ENCODE measurements at places on chromosomes 1 and 21.

DNA sequence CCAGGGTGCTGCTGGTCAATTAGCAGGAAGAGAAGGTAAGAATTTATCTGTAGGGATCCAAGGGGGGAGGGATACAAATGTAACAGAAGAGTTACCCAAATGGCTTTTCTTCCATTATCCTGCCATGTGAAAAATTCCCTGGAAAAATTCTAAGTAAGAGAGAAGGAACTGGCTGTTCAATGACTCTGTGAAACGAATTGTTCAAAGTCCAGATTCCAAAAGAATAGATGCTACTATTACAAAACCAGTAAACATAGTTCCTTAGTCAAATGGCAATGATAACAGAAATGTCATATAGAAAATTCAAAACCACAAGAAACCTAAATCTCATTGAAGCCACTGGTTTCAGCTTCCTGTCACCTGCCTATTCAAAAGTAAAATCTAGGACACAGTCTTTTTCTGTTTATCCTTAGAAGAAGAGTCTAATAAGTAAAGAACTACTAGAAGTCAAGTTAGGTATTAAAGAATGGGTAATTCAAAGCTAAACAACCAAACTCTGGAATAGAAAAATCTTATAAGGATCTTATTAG lies 102.6 kb downstream of the ZNF644 start:
- no peak for DNase-seq

DNA sequence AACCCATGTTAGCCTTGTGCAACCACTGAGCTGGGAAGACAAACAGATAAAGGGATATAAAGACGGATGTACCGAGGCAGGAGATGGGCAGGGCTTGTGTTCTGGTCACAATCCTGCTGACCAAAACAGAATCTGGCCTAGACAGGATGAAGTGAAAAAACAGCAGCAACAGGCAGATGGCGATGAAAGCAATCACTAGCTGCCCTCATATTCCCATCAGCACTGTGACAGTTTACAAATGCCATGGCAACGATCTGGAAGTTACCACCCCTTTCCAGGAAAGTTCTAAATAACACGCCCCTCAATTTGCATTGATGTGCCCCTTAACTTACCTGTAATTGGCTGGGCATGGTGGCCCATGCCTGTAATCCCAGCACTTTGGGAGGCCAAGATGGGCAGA lies 40.6 kb upstream of the CD46 start:
- no peak for DNase-seq

- DNase-seq, result no peak
These were observed 45.2 kb upstream of the PSEN2 start for GRCh38 chr1:226825037-226825745.

GRCh38 chr1:244104309-244105060 lies 53.4 kb downstream of the ZBTB18 start:
- DNase-seq, result peak; percentile 37

DNA sequence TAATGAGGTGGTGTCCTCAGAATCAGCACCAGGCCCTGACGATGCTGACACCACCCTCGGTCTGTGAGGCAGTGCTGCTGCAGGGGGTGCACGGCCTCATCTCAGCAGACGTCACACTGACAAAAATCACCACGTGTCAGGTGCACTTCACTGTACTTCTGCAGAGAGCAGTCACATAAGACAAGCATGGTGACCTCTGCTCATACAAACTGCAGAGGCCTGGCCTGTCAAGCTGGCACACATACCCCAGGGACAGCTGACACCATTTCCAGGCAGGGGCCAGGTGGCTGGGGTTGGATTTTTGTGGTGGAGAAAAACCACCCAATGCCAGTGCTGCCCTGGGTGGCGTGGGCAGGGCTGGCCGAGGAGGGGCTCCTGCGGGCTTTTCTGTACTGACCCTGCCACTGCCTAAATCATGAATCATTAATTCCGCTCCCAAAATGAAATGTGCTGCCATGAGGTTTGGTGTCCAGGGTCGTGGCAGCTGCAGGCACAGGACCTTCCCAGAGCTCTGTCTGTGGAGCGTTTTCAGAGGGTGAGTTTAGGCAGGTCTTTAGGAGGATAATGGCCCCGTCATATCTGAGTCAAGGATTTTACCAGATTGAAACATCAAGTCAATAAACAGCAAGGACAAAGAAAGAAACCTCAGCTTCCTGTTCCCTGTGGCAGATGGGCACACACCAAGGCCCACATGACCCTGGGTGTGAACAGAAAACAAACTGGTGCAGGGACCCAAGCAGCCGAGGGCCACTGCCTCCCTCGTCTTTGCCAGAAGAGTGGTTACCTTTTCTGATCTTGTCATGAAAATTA lies 33.4 kb upstream of the GPR153 start:
- DNase-seq, result no peak

DNA sequence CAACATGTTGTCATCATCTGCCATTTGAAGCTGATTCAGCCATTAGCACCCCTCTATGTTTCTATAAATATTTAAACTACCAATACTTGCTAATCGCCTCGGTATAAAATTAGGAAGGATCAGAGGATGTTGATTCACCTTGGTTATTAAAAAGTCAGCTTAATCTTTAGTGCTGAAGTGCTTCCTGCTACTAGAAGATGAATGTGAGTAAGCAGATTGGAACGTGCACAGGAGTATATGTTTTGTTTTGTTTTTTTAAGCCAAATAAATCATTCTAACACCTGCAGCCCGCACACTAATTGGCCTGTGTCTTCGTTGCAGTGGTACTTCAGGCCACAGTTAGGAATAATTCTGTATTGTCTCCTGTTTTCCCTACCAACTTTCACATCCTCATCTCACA lies 485.7 kb downstream of the AJAP1 start:
- DNase-seq, result no peak

GRCh38 chr1:22710701-22711049 lies at the start of gene EPHB2:
TSS of gene EPHB2 (plus strand) at chr1:22710839. CDS start at chr1:22710983, 144 bp downstream.
- DNase-seq, result no peak

GRCh38 chr21:31879241-31879650 lies 6.4 kb downstream of the HUNK start:
- no peak for DNase-seq

- DNase-seq, result peak; percentile 46
These were observed 862.8 kb downstream of the KCNT2 start for GRCh38 chr1:195745189-195746010.

DNA sequence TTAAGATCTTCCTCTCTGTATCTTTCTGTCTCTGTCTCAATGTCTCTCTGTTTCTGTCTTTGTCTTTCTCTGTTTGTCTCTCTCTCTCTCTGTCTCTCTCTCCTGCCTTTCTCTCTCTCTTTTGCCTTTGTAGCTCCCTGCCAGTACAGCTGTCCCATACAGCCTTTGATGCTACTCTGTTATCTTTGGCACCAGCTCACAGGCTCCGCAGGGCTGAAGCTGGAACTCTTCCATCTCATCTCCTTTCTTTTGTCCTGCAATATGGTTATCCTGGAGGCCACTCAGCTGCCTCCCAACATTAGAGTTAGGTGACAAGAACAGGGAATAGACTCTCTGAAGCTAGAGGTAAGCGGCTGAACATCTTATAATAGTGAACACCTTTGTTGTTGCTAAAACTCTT lies 354.3 kb upstream of the NEGR1 start:
- DNase-seq, result no peak

GRCh38 chr1:26581287-26581651 lies 51.7 kb downstream of the RPS6KA1 start:
- no peak for DNase-seq

DNA sequence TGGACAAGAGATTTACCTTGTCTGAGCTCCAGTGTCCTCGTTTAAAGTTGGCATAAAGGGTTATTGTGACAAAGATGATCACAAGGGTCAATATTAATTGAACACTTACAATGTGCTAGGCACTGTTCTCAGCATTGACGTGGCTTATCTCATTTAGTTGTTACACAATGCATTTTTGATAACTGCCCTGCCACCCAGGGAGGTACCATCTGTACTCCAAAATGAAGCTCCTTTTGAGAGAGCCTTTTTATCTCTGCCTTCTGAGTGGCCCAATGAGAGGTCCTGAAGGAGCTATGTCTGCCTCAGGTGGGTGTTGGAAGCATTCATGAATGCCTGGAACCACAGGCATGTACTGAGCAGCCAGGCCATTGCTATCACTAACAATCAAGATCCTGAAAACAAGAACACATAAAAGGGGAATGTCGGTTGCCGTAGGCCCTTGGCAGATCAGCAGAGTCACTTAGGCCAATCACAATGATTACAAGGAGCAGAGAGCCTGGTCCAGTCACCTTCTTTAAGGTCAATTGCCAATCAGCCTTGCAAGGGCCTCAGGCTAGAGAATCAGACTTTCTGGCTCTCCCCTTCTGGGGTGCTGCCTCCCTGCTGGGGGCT lies 78.5 kb downstream of the NMNAT2 start:
- no peak for DNase-seq

DNA sequence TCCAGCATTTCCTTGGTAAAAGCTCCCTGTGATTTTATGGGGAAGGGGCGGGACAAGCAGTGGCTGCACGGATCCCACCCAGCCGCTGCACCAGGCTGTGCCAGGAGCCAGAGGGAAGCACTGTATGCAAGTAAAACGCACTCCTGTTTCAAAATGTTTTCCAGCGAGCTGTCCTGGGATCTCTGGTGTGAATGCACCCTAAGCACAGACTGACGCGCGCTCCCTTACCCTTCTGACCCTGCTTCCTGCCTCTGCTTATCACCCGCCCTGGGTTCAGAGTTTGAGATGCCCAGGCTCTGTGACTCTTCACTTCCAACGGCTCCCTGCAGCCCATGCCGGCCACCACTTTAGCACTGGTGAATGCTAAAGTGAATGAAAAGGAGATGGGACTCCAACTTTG lies 131.2 kb downstream of the RHOU start:
- DNase-seq, result no peak

DNA sequence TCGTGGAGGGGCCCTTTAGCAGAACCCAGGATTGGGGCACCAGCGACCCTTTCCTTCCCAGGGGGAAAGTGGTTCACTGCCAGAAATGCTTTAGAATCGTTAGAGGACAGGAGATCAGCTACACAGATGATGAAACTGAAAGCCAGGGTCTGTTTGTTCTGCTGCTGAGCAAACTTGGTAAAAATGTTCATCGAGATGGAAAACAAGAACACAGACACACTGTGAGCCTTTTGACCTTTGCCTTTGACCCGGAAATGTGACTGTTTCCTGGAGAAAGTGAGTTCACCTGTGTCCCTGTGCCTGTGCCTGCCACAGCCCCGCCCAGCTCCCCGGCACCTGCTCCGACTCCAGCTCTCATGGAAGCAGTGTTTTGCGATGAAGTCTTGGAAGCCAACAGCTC lies 234.3 kb downstream of the CAMTA1 start:
- no peak for DNase-seq

- DNase-seq, result peak; percentile 88
These were observed 4.0 kb downstream of the GLMP start for GRCh38 chr1:156291226-156292061.

DNA sequence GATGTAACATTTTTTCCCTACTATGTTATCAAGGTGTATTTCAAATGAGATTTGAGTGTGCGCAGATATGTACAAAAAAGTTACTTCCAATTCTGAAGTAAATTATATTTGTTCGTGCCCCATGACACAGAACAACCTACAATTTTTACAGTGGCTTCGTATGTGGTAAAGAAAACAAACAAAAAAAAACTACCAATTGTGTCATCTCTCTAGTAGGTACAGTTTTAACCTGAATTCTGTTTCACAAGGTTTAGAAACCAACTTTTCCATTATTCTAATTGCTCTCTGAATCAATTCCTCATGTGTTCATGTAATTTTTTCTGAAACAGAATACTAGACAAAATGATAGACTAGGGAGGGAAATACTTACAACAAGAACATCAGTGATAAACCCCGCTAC lies 7.4 kb downstream of the SCAF4 start:
- DNase-seq, result no peak

DNA sequence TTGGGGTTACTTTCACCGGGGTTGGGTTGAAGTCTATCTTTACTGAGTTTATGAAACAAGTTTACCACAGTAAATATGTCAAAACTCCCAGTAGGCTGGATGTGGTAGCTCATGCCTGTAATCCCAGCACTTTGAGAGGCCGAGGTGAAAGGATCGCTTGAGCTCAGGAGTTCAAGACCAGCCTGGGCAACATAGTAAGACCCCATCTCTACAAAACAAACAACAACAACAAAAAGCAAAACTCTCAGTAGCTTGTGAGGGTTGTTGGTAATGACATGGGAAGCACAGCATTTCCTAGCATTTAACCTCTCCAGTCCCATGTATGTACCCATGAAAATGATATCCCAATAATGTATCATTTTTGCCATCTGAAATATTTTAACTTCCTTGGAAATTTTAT lies 34.7 kb downstream of the GJA5 start:
- DNase-seq, result no peak

GRCh38 chr1:30229960-30230359 lies 493.4 kb downstream of the MATN1 start:
- DNase-seq, result no peak

DNA sequence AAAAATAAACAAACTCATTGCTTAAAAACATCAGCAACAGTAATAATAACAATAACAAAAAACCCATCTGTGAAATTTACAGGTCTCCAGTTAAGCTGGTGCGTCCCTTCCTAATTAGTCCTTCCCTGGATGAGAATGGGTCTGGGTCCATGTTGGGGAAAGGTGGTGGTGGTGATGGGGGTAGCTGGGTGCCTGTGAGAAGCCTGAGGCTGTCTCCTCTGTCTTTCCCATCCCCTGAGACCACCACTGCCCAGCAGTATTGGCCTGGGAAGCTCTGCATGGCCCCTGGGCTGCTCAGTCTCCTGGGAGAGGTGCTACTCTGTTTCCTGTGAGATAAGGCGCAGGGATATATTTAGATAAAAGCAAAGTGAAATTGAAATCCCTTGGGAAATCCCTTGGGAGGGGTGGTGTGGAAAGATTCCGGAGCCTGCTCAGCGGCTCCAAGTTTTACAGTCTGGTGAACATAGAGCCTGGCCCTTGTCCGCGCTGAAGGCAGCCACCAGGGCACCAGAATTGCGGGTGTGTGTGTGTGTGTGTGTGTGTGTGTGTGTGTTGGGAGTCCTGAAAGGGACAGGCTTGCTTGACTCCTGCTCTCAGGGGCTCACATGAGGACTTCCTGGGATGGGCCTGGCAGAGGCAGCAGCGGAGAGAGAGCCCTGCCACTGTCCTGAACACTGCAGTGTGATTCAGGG lies 150.2 kb downstream of the FOXD2 start:
- DNase-seq, result no peak
